ENCODE measurements at places on chromosomes 1 and 21. TPM values are rescaled to one million over a fixed set of nuclear protein-coding genes. Genes with fewer than 3 reads are reported as not detected.

DNA sequence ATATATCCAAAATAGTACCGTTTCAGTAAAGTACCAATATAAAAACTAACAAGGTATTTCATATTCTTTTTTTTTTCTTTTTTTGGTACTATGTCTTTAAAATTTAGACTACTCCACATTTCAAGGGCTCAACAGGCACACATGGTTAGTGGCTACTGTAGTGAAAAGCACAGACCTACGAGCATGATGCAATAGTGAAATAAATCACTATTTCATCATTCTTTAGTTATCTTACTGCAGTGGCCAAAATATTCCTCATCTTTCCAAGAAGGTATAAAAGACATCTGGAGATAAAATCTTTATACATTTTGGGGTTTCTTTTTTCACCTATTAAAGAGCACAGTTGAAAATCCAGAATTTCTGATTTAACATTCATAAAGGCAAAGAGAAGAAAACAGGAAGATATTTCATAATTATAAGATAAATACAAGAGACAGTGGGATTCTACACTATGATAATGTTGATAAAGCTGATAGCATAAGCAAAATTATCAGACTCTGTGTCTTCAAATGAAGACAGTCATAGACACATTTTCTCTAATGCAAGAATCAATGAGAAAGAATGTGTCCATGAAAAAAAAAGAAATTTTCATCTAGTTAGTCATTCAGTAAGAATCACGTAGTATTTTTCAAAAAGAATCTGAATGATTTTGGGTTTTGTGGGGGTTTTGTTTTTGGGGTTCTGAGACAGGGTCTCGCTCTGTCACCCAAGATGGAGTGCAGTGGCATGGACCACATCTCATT is 41.9 kb downstream of the CEP170 start:
- peak; percentile 44 for DNase-seq

DNA sequence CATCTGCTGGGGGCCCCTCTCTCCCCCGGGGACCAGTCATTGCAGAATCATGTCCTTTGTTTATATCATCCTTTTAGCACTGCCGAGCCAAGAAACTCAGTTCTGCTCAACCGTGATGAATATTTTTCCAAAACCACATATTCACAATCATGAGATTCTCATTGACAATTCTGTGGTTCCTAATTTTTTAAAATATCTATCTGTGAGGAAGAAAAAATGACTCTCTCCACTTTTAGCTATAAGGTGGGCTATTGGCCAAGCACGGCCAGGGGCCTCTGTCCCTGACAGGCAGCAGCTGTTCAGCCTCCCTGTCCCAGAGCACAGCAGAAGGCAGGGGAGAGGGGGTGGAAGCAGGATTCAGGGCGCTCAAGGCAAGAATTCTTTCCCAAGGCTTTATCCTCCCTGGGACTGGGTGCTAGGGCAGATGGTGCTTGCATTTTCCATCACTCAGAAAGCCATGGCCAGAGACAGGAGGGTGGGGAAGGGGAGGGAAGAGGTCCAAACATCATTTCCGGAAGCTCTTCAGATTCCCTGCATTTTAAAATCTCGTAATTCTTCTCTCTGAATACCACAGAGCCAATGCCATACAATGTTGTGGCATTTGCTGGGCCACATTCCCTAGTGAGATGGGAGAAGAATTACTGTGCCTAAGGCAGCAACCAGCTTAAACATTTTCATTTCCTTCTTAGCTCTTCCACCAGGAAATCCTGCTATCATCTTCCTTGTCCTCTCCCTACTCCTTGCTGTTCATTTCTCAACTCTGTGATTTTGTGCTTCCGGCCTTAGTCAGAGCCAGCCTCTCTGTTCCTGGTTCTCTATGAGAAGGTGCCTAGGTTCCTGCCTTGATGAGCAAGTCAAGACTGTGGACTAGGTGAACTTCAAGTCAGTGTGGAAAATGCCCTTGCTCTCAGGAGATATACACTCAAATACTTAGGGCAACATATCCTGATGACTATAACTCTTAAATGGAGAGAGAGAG is 60.3 kb downstream of the KCNJ6 start:
- DNase-seq, result peak; percentile 93

DNA sequence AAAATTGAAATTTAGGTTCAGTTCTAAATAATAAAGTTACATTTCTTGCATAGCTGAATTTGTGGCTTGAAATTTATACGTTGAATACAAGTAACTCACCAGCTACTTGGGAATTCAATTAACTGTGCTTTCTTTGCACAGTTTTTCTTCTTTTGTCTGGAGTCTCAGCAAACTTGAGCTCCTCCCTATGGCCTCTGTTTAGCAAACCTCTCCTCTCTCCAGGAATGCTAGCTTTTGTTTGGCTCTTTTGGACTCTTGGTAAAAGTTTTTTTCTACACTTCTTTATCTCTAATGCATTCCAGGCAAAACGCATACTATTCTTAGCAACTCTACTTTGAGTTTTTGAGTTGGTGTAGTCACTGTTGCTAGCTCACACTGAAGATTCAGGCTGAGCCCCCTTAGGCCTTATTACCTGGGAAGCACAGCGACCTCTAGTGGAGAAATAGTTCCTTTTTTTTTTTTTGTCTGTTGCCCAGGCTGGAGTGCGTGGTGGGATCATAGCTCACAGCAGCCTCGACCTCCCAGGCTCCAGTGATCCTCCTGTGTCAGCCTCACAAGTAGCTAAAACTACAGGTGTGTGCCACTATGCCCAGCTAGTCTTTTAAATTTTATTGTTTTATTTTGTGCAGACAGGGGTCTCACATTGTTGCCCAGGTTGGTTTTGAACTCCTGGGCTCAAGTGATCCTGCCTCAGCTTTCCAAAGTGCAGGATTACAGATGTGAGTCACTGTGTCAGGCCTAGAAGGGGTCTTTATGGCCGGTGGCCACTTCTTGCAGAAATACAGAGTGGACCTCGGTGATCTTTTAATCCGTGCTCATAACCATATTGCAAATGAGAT is 61.7 kb downstream of the CASQ2 start:
- peak; percentile 55 for DNase-seq

PRKAA2 gene
- 9.1 TPM for total RNA-seq

ZNF593OS gene
- total RNA-seq, result not detected

CRTC2 gene
- total RNA-seq, result 8.5 TPM

LMX1A gene
- not detected for total RNA-seq

SLC9C2 gene
- total RNA-seq, result not detected

All from myocyte (in vitro differentiated cells).